ENCODE measurements at places on chromosomes 12 and 14.

DNA sequence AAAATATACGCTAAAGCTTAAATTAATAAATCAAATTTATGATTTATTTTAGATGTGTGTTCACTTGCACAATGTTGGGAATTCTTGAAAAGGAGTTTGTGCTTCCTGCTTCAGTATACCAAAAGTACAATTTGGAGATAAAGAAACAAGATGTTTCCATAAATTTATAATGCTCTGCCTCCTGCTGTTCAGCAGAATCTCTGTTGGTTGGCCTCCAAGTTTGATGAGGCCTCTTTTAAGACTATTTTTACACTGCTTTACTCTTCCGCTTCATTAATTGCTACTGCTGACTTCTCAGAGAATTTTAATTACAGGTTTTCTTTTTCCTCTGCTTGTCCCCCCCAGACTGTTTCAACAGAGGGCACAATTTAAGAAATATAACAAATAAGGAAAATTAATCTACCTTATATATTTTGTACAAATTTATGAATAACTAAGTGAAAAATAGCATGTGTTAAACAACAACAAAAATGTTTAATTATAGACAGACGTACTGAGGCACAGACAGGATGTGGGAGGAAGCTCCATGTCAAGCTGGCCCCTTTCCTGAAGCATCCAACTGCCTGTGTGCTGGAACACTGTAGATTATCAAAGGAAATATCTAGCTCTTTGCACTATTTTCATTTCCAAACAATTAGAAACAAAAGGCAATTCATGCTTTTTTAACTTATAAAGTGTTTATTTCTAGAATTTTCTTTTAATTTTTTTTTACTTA, 83.9 kb downstream of the PIK3C2G start:
- peak; percentile 13 for DNase-seq

- DNase-seq, result peak; percentile 68
Measured at GRCh38 chr12:64392221-64392620, 1.7 kb upstream of the C12orf56 start.

DNA sequence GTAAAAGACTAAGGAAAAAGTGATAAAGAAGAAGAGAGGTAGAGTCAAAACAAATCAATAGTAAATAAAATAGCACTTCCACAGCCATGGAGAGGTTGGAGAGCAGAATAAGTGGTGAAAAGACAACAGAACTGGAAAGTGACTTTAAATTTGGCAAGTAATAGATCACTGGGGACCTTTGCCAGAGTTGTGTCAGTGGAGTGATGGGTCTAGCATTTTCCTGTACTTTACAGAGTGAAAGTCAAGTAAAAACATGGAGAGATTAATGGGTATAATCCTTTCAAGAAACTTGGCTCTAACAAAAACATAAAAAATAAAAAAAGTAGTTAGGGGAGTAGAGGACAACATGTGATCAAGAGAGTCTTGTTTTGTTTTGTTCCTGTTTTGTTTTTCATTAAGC, 502.2 kb upstream of the RPL10L start:
- no peak for DNase-seq

DNA sequence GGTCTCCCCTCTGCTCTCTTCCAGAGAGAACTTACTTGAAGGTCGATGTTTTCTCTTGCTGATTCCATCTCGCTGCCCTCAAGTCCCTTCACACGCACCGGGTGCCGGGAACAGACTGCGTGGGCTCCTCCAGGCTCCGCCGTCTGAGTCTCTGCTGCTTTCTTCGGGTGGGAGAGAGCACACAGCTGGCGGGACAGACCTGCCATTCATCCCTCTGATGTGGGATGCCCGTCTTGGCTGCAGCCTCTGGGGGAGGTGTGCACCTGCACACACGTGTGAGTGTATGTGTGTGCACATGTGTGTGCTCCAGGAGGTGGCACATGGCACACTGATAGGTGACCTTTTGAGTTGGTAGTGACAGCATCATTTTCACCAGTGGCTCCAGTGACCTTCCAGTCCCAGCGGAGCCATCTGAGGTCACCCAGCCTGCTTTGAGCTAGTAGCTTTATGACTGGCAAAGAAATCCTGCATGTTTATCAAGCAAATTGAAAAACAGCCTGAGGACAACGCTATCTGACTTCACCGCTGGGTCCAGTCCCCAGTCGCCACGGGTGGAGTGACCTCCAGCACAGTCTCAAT, at the start of gene NINJ2:
NINJ2 (minus strand) TSS at position 153 of the 579 bp plus-strand sequence; CDS start at position 68, 85 bp downstream.
- peak; percentile 74 for DNase-seq

DNA sequence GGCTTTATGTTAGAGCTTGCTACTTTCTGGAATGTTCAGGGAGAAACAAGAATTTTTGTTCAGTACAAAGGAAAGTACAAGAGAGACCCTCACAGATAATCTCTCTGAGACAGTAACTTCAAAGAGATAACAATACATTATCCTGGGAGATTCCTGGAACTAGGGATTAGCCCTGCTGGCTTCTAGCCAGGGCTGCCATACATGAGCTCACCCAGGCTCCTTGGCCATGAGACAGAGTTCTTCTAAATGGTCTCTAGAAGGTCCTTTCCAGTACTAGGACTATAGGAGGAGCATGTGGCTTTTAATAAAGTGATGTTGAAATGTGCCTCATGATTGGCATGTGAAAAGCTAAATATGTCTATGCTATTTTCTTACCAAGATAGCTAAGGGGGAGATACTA, 342.5 kb downstream of the EMP1 start:
- no peak for DNase-seq

- DNase-seq, result peak; percentile 8
Measured at GRCh38 chr14:99189201-99189801, 82.7 kb downstream of the BCL11B start.
